ENCODE measurements at places on chromosomes 7 and 10. TPM values are rescaled to one million over a fixed set of nuclear protein-coding genes. Genes with fewer than 3 reads are reported as not detected.

MKLN1 gene
- 22.2 TPM for total RNA-seq

OR6B1 gene
- not detected for total RNA-seq

ZNF804B gene
- total RNA-seq, result not detected

CTAGE6 gene
- total RNA-seq, result under 0.01 TPM

LBX1 gene
- not detected for total RNA-seq

CTAGE15 gene
- total RNA-seq, result 0.48 TPM

CCDC136 gene
- 0.43 TPM for total RNA-seq

ENTPD1 gene
- total RNA-seq, result under 0.01 TPM

CPN1 gene
- total RNA-seq, result not detected

SFTPA1 gene
- total RNA-seq, result not detected

CADPS2 gene
- 4.0 TPM for total RNA-seq

TFEC gene
- under 0.01 TPM for total RNA-seq

TFPI2 gene
- total RNA-seq, result 26.7 TPM

IGF2BP3 gene
- 7.5 TPM for total RNA-seq

UPK3B gene
- 1.7 TPM for total RNA-seq

Measured in tracheal epithelial cell (primary cell).